ENCODE measurements at places on chromosomes 3 and 15.

DNA sequence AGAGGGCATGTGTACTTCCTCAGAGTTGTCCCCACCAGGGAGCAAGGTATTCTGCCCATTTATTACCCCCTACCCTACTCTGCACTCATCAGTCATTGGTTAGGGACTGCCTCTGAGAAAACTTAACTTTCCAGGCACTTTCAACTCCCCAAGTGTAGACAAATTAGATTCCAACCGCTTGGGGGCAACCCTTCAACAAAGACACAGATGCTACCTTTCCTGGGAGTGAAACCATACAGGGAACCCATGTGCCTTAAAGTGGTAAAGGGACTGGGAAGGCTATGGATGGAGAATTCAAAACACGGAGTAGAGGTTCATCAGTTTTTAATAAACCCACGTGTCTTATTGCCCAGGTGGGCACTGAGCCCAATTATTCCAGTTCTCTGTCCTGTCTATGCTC is 19.4 kb upstream of the UBE2E2 start:
- DNase-seq: no peak

GRCh38 chr3:42434777-42435380 is 24.5 kb upstream of the LYZL4 start:
- no peak for DNase-seq

- no peak for DNase-seq
These were observed 54.5 kb downstream of the UACA start for GRCh38 chr15:70708839-70709238.

DNA sequence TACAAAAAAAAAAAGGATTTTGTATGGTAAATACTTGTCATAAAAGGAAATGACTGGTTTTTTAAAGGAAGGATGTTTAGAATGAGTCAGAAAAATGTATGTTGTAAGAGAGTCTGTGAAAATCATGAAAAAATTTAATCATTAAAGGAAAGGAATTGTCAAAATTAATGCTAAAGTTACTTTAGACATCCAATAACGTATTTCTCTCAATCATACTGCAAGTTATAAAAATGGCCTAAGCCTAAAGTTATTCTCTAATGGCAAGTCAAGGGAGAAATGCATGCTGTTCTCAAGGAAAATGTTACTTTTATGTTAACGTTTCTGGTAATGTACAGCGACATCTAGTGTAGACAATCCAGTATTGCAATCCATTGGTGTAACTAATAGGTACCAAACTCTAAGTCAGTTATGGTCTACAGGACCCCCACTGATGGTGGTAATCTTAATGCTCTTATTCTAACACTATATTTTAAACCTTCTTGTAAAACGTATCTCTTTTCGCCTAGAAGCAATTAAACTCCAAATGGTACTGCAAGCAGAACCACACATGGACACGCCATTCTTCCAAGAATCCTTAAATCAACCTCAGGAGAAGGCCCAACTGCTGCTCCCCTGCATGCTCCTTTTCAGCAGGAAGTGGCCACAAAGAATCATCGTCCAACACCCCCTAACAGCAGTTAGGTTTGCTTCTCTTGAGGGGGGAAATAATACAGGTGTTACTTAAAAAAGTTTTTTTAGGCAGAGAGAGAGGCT is 35.2 kb downstream of the NCEH1 start:
- DNase-seq: peak; percentile 19

GRCh38 chr15:72866182-72866581 is 82.6 kb upstream of the ADPGK start:
- DNase-seq: no peak

- no peak for DNase-seq
These were observed 2.0 kb downstream of the FAM3D start for GRCh38 chr3:58664611-58665010.

DNA sequence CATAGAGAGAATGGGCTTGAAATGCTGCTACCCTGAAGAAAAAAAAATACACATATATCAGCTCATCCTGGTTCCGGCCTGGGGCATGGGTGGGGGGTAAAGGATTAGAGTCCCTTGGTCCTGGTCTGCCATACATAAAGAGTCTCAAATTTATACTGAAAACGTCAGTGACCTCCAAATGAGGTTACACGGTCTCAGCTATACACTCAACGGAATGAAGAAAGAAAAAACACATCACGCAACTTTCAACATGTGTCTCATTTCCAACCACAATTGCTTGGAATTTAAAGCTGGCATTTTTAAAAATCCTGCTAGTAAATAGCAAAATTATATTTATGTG is 612.8 kb downstream of the MCTP2 start:
- no peak for DNase-seq
